ENCODE measurements at places on chromosomes 16 and 17.

DNA sequence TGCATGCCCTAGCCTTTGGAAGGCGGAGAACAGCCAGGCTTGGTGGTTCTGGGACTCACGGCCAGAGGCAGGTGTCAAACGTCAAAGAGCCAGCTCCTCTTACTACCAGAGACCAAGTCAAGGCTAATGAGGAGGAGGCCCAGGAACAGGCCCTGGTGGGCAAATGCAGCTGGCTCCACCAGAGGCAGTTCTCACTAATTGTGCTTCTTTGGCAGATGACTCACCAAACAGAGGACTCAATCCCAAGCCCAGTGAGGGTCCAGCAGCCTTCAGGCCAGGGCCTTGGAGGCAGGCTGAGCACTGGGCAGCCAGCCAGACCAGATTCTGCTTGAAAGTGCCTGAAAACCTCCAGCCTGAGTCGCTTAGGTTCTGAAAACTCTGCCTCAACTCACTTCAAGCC, 336.5 kb upstream of the CDH5 start:
- DNase-seq: peak; percentile 73

DNA sequence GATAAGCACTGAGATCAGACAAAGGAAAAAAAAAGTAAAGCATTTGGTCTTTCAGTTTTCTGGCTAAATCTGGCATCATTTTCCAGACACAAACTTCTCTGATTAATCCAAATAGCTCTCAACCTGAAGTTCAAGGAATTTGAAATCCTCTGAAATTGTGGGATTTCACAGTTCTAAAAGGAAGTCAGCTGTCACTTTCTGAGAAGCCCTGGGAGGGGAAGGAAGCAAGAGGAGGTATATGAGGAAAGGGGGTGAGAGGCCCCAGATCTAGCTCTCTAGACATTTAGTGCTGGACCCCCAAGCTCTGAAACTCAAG, 17.5 kb upstream of the HOXB9 start:
- DNase-seq: no peak

DNA sequence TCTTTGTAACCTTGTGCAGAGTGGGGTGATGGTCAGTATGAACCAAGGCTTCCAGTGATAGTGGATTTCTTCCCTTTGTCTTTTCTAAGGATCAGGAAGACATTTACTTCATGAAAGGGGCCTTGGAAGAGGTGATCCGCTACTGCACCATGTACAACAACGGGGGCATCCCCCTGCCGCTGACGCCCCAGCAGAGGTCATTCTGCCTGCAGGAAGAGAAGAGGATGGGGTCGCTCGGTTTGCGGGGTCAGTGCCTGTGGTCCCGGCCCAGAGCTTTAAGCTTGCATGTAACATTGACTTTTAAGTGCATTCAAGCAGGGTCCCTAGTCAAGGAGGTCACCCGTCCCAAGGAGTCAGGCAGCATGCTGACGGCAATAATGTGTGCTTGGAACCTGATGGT, 56.0 kb downstream of the MEAK7 start:
- no peak for DNase-seq

GRCh38 chr16:31361201-31362110, 6.5 kb downstream of the ITGAX start:
- DNase-seq: no peak

GRCh38 chr16:87806641-87807546, 41.1 kb upstream of the KLHDC4 start:
- DNase-seq: peak; percentile 95
